ENCODE measurements at places on chromosomes 11 and 22. TPM values are rescaled to one million over a fixed set of nuclear protein-coding genes. Genes with fewer than 3 reads are reported as not detected.

Gene OR52N4
- total RNA-seq, result not detected

- no peak for DNase-seq
Measured at GRCh38 chr11:12286606-12287005, 90.8 kb upstream of the PARVA start.

GRCh38 chr11:132257871-132258270 lies 887.5 kb downstream of the NTM start:
- no peak for DNase-seq

Gene SLC5A12
- total RNA-seq, result not detected

DNA sequence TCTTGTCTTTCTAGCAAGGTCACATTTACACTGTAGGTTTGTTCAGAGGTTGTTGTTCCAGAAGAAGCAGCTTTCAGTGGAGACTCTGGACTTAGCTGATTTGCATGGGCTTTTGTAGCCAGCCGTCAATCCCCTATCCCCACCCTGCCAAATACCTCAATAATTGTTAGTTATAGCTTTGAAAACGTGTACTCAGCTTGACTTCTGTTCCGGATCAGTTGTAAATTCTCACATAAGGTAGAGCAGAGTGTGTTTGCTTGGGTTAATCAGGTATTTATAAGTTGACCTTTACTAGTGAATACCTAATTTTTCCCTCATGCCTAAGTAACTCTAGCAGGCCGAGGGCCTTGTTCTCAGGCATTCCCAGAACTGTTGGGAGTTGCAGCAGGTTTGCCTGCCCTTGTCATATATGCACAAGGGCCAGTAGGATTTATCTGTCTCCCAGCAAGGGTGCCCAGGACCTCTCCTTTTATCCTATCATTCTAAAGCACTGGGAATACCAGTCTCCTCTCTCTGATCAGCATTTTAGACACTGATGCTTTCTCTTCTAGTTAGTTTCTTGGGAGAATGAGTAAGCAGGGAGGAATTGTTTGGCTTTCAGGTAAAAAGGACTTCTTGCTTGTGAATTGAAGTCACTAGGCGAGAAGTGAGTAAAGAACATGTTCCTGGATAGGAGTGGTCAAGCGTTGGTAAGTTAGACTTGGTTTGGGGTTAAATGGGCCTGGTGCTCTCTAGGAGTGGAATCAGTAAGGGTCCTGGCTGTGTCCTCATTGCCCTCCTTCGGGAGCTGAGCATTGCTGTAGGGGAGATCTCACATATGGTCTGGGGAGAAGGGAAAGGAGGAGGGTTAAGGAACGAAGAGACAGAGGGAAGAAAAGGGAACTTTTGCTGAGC lies 22.1 kb downstream of the STIM1 start:
- no peak for DNase-seq

Gene NCF4
- total RNA-seq, result not detected

DNA sequence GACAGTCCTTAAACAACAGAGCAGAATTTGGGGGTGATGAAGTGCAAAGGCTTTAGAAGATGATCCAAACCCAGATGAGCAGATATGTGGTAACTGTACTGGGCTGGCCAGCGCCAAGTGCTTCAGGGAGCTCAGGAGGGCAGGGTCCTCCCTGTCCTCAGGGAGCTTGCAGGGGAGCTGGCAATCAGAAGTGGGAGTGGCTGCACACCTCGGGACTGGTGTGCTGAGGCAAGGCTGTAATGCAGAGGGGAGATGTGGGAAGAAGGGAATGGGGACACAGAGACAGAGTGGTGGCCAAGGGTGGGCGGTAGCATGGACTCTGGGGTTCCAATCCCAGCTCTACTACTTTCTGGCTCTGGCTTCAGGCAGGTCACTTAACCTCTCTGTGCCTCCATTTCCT lies 235.6 kb upstream of the NCAM1 start:
- no peak for DNase-seq

- no peak for DNase-seq
Measured at GRCh38 chr22:40511604-40512003, 124.9 kb downstream of the MRTFA start.

DNA sequence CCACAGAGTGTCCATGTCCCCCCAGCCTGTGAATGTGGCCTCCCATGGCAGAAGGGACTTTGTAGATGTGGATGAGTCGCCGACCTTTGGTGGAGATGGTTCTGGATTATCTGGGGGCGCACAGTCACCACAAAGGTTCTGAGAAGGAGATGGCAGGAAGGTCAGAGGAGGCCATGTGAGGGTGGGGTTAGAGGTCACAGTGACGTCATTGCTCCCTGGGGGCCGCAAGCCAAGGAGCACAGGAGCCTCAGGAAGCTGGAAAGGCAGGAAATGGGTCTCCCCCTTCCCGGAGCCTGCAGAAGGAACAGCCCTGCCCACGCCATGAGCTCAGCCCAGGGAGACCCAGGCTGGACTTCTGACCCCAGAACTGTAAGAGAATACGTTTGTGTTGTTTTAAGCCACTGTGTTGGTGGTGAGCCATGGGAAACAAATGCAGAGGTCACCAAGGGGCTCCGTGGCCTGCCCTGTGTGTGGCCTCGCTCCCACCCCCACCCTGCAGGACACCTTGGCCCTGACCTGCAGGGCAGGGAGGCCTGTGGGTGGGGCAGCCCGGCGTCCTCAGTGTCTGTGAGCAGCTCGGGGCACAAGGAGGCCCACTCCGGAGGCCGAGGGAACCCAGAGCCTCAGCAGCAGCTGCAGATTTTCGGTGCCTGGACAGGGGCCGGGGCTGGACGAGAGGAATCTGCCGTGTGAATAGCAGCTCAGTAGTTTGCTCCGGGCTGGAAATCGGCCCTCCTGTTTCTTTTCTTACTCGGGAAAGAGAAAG lies 32.1 kb downstream of the GRAMD4 start:
- DNase-seq, result peak; percentile 28

Gene RIC3
- total RNA-seq, result not detected

Gene TMPRSS4
- not detected for total RNA-seq

Gene XKR3
- not detected for total RNA-seq

- DNase-seq, result peak; percentile 29
Measured at GRCh38 chr22:38347944-38348750, 30.9 kb upstream of the CSNK1E start.

- peak; percentile 33 for DNase-seq
Measured at GRCh38 chr11:93143800-93144199, 54.0 kb downstream of the SLC36A4 start.

Gene KRTAP5-7
- not detected for total RNA-seq

Gene DNAJB13
- 0.18 TPM for total RNA-seq

Gene MAP6
- total RNA-seq, result 3.0 TPM

Gene SLC6A5
- total RNA-seq, result not detected

Gene PARVG
- not detected for total RNA-seq

Gene C11orf97
- not detected for total RNA-seq

Gene CYP2D6
- total RNA-seq, result under 0.01 TPM

Gene SMTNL1
- not detected for total RNA-seq

GRCh38 chr11:58564231-58564630 lies 11.4 kb downstream of the LPXN start:
- no peak for DNase-seq

DNA sequence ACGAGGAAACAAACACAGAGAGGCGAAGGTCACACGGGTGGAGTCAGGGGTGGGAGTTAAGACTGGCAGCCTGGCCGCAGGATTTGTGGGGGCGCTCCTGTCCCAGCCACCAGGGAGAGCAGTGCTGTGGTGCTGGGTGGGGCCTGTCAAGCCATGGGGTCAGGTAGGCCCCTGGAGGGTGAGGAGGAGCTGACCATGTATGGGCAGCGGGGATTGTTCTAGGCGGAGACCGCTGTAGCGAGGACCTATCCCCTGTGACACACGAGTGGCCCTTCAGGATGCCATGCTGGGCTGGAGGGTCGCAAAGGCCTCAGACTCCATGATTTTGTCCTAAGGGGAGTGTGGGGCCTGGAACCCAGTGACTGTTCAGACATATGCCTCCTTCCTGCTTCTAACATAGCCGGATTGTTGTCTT lies 1.6 kb upstream of the RPS19BP1 start:
- no peak for DNase-seq

Gene TIMM8B
- total RNA-seq, result 48.9 TPM

GRCh38 chr11:114452399-114452798 lies 13.1 kb downstream of the REXO2 start:
- no peak for DNase-seq

DNA sequence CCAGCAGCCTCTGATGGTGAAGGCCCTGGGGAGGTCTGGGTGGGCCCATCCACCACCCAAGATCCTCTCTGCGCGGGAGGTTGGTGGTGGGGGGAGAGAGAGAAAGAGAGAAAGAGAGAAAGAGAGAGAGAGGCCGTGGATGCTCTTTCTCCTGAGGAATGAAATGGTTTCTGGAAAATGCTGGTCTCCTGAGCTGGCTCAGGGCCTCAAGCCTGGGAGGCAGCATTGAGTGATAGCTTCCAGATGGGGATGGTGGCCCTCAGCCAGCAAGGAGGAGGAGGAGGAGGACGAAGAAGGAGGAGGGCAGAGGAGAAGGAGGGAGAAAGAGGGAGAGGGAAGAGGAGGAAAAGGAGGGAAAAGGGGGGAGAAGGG lies 4.6 kb downstream of the TSPAN32 start:
- DNase-seq, result peak; percentile 85

Gene RIMBP3B
- total RNA-seq, result 0.28 TPM

DNA sequence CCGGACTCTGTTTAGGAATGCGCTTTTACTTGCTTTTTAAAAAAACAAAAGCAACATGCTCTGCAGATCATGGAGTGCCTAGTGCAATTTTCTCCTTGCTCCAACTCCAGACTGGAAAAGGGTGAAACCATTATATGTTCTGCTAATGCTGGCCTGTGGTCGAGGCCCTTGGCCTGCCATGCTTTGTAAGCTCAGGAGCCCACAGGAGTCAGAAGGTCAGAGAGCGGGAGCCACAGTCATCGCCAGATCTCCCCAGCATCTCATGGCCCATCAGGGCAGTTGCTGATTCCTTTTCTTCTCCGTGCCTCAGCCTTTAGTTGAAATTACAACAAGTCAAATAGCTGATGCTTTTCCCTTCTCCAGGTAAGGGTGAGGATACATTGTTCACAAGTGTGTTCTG lies 80.3 kb downstream of the DDIAS start:
- no peak for DNase-seq
